Activated naive CD4-positive, alpha-beta T cell treated with anti-CD3 and anti-CD28 coated beads, Interleukin-2, amount 50 U/mL, for 16 hours (primary cell): ENCODE measurements at places on chromosomes 3 and 15.

GRCh38 chr3:128727485-128727884, 1.5 kb downstream of the RAB7A start:
- DNase-seq, result no peak

DNA sequence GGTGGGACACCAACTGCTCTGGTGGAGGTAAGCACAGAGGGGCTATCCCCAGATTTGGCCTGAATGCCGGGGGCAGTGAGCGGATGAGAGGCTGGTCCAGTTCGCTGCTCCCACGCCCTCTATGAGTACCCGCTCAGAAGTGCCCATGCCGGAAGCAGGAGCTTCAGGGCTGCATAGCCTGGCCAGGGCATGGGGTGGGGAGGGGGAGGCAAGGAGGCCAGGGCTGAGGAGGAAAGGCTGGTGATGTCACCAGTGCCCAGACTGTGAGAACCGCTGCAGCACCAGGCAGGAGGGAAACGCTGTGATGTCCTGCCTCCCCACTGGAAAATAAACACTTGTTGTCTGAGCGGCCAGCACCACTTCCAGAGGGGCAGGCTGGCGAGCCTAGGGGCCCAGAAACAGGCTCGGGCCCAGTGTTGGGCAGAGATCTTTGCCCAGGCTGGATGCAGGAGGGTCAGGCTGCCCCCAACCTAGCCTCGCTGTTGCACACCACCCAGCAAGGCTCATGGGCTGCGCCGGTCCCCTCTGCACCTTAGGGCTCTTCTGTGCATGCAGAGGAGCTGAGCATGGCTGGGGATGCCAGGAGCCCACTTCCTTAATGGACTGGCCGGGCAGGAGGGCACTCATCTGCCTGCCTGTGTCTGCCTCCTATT, 10.9 kb upstream of the DLL4 start:
- DNase-seq, result no peak

- no peak for DNase-seq
Observed at GRCh38 chr15:76391847-76392246, 55.3 kb downstream of the ISL2 start.

- DNase-seq, result no peak
Observed at GRCh38 chr3:71821116-71821515, 36.2 kb upstream of the PROK2 start.

- no peak for DNase-seq
Observed at GRCh38 chr3:195468391-195468776, 25.6 kb upstream of the ACAP2 start.

GRCh38 chr3:190130037-190130436, 9.3 kb upstream of the P3H2 start:
- no peak for DNase-seq

GRCh38 chr3:37642670-37643598, 218.7 kb upstream of the CTDSPL start:
- no peak for DNase-seq

DNA sequence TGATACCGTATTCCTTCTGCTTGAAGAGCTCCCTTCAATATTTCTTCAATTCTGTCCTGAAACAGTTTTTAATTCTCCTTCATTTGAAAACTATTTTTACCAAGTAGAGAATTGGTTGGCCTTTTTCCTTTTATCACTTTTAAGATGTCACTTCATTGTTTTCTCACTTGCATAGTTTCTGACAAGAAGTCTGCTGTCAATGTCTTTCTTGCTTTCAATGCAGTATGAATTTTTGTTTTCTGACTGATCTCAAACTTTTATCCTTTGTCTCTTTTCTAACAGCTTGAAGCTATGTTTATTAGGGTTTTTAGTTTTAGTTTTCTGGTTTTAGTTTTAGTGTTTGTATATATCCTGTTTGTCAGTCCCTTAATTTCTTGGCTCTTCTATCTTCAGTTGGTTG, 364.8 kb upstream of the TPRG1 start:
- DNase-seq, result no peak

GRCh38 chr3:72212396-72212795, 427.4 kb upstream of the PROK2 start:
- no peak for DNase-seq

DNA sequence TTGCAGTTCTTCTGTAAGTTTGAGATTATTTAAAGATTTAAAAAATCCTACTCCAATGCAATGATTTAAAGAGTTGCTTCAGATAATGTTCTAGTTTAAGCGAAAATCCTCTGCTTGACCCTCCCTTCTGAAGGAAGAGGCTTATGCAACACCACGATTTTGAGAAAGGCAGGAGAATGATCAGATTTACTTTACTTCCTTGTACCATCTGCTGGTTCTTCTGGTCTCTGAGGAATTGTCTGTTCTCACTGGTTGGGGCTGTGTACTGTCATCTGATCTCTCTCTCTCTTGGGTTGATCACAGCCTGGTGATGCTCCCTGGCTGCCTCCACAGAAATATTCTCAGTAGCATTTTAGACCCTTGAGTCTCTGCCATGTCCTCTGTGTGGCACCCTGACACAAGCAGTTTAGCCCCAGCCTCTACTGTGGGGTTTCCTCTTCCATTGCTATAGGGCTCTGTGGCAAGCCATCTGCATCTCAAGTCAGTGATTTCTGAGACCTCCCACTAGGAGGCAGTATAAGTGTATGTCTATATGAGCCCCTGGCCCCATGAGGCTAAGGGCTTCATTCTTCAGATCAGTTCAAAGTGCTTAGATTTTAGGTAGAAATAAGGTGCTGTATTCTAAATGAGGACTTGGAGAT, 50.8 kb upstream of the PLAAT1 start:
- DNase-seq, result no peak

DNA sequence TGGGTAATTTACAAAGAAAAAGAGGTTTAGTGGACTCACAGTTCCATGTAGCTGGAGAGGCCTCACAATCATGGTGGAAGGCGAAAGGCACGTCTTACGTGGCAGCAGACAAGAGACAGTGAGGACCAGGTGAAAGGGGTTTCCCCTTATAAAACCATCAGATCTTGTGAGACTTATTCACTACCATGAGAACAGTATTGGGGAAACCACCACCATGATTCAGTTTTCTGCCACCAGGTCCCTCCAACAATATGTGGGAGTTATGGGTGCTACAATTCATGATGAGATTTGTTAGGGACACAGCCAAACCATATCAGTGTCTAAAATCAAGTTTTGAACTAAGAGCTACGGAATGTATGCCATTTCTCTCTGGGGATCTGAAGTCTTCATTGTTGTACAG, 354.8 kb upstream of the C2CD4B start:
- DNase-seq, result no peak

DNA sequence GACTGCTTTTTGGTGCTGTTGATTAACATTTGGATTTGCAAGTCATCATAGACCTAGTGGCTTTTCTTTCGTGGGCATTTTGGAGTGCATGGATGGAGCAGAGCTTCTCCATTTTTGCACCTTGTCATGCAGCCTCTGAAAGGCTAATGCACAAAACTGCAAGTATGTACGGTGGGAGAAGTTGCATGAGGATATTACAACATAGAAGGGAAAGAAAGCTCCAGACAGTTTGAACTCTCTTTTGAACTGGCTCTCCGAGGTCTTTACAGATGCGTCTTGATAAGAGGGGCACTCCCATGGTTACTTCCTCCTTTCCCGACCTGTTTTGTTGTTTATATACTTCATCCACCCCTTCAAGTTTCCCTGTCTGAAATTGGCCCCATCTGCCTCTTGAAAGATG, 147.1 kb upstream of the GBE1 start:
- no peak for DNase-seq

DNA sequence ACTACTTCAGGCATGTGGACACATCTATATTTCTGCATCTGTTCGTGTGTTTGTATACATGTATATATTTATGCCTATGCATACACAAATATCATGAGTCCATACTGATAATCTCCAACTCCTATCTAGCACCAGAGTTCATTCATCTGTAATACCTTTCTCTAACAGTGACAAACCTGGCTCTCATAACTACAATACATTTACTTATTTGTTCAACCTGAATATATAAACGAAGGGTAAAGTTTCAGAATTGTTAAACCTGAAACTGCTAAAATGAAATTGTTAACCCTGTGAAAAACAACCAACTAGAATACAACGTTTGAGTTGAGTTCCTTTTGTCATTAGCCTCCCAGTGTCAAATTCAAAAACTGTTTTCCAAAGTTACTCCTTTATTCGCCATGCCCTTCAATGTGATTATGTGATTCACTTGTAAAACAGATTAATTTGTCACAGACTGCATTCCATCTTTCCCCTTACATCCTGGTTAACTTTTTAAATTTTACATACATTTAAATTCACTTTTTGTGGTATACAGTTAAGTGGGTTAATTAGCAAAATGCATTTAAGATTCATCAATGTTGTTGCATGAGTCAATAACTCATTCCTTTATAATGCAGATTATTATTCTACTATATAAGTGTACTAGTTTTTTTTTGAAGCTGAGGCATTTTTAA, 58.5 kb downstream of the PIK3R4 start:
- DNase-seq, result no peak
